ENCODE measurements at places on chromosomes 5 and 9.

DNA sequence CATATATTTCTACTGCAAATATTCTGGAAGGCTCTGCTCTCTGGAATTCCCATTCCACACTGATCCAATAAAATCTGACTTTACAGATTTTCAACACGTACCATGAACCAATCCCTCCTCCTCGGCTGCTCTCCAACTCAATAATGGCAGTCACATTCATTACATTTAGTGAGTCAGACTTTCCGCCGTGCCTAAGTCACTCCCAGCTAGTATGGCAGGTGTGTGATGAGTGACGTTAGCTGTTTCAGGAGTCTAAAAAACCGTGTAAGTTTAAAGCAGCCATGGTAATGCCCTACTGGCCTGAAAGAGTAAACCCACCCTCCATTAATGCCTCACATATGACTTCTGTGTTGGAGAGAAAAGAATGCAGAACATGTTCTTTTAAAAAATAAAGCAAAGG lies 3.3 kb downstream of the FBN2 start:
- DNase-seq = no peak

GRCh38 chr5:157987259-157987658 lies 128.3 kb upstream of the CLINT1 start:
- no peak for DNase-seq

DNA sequence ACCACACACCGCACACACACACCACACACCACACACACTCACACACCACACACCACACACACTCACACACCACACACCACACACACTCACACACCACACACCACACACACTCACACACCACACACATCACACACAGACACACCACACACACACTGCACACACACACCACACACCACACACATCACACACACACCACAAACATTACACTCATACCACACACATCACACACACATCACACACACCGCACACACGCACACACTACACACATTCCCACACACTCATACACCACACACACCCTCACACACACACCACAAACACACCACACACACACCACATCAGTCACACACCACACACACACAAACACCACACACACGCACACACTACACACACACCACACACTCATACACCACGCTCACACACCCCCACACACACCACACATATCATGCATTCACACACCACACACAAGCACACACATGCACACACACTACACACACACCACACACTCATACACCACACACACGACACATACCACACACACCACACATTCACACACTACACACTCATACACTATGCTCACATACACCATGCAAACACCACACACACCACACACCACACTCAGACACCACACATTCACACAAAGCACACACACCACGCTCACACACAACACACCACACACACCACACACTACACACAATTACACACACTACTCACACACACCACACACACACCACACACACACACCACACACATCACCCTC lies 1.1 kb upstream of the UBE2QL1 start:
- no peak for DNase-seq

DNA sequence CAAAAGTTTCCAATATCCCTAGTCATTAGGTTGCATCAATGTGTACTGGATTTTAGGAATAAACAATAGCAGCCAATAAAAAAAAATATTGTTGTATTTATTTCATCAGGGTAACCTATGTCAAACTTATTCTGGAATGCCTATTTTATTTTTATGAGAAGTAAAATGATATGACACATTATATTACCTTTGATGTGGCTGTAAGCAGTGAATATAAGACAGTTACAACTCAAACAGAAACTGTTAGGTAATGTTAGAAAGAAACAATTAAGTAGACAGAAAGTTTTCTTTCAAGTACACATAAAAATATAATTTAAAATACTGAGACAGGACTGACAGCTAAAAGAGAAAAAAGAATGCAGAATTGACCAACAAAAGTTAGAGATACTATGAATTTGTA lies 65.5 kb downstream of the GNG10 start:
- no peak for DNase-seq

DNA sequence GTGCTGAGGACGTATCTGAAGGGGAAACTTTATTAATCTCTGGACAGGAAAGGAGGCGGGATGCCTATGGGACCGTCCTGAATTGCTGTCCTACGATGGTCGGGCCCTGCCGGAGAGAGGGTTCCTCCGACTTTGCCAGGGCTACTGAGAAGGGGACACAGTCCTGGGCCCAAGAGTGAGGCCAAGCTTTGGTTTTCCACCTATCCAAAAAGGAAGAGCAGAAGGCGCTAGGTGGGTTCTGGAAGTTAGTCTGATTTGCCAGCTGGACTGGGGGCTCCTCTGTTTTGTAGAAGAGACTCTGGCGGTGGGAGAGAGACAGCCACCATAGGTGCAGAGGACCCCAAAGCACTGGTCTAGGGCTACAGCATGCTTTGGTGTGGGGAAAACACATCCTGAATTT lies 243.8 kb upstream of the IRX4 start:
- DNase-seq = no peak

DNA sequence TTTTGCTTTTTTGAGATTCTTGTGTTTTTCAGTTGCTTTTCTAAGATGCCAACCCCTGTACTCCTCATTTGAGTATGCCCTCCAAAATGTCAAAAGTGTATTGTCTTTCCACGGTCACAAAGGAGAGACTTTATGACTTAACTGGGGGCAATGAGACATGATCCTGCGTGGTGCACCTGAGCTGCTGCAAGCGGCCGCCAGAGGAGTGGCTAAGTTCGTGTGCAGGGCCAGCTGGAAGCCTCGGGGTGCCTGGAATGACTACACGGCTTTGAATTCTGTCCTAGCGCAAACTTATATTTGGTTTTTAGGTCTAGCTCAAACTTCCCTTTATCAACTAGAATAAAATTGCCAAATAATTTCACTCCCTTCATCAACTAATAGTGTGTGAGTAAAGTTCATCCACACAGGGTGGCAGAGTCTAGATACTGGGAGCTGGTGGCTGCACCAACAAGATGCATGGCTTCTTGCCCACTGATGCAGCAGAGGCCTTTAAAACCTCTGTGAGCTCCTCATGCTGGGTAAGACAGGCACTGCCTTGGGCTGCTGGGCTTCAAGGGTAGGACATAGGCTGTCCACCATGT lies 4.7 kb downstream of the GADD45G start:
- no peak for DNase-seq

DNA sequence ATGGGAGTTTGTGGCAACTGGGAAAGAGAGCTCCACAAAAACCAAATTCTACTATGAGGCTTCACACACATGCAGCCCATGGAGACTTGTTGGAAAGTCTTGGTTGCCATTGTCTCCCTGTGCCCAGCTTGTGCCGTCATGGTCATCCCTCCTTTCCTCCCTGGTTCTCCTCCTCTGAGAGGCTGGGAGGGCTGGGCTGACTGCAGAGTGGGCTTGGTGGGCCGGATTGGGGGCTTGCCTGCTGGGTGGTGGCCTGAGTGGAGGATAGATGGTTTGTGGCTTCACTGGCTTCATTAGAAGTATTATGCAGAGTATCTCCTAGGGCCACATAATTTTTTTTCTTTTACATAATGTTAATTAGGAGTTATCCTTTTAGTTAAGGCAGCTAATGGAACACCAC lies 52.3 kb upstream of the IRX2 start:
- no peak for DNase-seq

DNA sequence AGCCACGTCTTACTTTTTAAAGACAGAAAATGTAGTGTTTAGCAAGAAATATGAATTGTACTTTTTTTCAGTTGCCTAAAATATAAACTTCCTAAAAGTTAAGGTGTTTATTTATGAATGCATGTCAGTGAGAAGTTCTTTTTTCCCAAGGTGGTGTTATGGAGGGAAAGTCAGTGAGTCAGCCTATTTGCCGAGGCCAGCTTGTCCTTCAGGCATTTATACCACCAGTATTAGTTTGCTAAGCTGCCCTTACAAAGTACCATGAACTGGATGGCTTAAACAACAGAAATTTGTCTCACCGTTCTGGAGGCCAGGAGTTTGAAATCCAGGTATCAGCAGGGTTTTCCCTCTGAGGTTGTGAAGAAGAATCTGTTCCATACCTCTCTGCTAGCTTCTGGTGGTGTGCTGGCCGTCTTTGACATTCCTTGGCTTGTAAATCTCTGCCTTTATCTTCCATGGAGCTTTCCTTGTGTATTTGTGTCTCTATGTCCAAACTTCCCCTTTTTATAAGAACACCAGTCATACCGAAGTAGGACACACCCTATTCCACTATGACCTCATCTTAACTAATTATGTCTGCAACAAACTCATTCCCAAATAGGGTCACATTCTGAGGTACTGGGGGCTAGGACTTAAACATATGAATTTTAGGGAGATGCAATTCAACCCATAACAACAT lies 38.4 kb downstream of the PRKACG start:
- DNase-seq = no peak

- no peak for DNase-seq
Observed at GRCh38 chr5:135194573-135195269, 160.7 kb upstream of the PITX1 start.

DNA sequence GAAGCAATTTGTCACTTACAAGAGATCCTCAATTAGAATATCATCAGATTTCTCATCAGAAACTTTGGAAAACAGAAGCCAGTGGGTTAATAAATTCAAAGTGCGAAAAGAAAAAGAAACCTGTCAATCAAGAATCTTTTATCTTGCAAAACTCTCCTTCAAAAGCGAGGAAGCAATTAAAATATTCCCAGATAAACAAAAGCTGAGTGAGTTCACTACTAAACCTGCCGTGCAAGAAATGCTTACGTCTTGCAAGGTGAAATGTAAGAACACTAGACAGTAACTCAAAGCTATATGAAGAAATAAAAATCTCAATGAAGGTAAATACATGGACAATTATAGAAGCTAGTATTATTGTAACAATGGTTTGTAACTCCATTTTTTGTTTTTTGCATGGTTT lies 62.8 kb upstream of the IL33 start:
- no peak for DNase-seq

DNA sequence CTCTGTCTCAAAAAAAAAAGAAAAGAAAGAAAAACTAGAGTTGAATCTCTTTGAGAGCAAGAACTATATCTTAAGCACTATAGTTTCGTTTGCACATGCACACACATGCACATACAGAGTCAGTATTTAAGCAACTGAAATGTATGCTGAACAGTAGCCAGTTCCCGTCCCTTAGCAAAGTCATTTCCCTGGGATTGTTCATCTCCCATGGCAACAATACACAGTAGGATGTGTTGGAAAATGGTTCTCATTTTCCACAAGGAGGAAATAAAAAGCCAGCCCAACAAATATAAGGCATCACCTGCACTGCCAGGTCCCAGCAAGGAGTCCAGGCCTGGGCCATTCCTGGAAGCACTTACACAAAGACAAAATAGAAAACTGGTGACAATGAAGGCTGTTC lies 4.2 kb upstream of the ZNF346 start:
- no peak for DNase-seq

All from OCI-LY7 (cell line).